ENCODE measurements at places on chromosomes 13 and 19.

DNA sequence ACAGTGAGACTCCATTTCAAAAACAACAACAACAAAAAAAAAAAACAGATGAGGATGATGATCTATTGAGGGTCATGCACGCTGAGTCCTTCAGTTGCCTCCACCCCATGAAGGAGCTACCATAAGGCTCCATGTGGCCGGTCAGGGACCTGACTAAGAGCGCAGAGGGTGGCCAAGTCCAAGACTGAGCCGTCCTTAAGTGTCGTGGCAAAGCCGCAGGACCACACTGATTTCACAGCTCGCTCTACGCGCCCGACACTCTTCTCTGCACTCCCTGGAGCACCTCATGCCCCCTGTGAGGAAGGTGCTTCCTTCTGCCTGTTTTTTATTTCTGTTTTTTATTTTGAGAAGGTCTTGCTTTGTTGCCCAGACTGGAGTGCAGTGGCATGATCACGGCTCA, 12.3 kb downstream of the TTYH1 start:
- no peak for DNase-seq

GRCh38 chr13:51643105-51643881, 59.0 kb downstream of the WDFY2 start:
- DNase-seq = no peak

DNA sequence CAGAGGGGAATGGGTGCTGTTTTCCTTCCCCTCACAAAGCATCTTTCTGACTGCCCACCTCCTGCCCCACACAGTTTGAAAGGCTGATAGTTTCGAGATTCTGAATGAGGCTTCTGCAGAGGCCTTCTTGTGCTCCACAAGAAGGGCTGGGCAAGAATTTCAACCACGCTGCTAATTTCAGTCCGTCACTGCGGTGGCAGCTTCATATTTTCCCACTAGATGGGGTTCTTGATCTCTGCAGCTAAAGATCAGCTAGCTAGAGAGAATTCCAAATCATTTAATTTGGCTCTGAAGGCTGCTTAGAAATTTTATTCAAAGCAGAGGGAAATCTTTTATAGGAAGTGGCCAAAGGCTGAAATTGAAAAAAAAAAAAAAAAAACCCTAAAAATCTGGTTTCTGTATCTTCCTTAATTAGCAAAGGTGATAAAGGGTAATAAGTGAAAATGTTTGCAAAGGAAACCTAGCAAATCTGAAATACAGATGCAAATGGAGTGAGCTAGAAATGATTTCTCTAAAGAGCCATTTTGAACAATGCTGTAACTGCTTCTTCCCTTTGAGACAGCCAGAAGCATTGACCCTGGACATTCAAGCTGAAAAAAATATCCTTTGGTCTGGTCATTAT, 38.0 kb upstream of the C13orf42 start:
- no peak for DNase-seq

DNA sequence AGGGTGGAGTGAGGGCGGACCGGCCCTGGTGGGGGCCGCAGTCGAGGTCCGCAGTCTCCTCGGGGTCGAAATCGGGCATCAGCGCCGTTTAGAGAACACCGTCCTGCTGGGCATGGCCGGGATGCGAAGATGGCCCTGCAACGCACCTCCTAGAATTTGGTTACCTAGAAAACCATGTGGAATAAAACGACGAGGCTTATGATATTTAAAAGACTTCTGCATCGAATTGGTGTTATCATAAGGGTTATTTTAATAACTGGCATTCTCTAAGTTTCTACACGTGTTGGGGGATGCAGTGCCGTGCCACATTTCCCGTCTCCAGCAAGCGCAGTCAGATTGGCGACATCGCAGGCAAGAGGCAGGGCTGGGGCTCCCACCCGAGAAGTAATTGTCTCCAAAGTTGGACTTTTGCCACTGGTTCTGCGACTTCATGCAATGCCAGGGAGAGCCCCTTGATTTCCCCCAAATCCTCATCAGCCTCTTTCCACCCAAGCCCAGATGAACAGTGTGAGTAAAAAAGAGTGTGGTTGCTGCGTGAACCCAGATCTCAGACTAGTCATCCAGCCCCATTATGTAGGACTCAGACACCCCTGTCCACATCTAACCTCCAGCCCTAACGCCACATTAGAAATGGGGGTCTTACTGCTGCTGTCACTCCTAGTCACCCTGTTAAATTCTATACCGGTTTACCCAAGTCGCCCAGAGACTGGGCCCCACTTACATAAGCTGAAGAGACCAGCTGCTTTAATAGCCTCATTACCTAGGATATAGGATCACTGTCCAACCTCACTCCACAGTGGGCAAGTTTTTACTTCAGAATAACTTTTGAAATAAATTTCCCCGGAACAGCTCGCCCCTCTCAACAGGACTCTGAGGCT, 571 bp upstream of the DHRS12 start:
- DNase-seq = no peak

DNA sequence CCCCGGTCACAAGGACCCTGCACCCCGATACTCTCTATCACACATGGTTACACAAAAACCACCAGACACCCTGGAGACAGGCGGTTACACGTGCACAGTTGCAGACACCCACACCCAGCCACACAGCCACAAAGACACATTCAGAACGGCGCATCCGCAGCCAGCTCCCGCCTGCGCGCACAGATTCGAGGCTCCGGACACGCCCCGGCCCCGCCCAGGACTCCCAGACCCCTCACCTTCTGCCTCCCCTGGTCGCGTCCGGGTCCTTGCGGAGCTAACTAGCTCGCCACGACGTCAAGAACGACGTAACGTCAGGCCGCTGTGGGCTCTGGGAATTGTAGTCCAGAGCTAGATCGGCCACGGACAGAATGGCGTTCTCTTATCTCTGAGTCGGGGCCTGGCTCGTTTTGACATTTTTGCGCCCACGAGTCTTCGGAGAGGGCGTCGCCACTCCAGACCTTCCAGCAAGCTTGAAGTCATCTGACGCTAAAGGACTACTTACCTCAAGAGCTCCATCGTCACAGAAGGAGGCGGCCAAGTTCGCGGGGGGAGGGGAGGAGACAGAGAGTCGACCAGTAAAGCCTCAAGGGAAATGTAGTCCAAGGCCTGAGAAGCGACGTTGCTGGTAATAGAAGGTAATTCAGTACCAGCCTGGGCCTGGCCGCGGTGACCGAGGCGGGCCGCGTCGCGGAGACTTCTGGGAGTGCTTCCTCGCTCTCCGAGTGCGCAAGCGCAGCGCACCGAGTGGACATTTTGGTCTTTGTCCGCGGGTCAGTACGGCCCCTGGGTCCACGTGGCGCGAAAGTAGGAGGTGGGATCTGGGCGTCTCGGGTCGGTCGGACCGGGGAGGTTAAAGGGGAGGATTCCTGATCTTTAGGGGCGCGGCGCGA, at the start of the genes ZNF146 and ZNF565:
Gene ZNF146, plus strand, starts transcription at position 721 of the 890 bp plus-strand sequence. CDS start 21,335 bp downstream, outside the sequence.
Gene ZNF565, minus strand, starts transcription at position 280 of the 890 bp plus-strand sequence. CDS start 12,680 bp downstream, outside the sequence.
- DNase-seq = peak; percentile 92

DNA sequence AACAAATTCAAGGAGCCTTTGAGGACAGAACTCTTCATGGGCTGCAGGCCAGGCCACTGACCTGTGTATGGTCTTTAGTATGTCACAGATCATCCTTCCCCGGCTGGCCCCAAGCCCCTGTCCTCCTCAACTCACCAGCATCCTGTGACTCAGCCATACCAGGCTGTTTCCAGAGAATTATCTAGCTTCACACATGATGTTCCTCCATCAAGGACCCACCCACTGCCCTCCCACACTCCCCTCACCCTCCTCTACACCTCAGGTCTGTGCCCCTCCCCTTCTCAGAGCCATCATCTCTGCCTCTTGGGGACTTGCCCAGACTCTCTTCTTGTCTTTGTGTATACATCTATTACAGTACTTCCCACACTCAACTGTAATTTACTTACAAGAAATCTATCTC, 14.7 kb downstream of the DCT start:
- no peak for DNase-seq

GRCh38 chr13:24178847-24179485, 18.4 kb downstream of the SPATA13 start:
- DNase-seq = no peak

DNA sequence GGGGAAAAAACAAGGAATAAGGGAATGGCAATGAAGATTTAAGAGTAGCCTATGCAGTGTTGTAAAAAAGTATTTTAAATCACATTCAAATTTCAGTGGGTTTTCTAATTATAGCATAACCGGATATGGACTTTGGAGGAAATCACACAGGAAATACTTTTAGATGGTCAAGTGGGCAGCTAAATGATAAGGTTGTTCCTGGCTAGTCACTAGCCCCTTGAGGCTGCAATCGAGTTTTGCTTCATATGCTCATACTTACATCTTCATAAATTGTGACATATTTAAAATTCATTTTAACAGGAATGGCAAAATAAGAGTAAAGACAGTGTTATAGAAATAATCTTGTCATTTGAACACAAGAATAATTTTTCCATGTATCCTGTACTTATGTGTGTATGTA, 88.9 kb downstream of the WDFY2 start:
- no peak for DNase-seq

- DNase-seq = no peak
These were observed 39.6 kb downstream of the LTBP4 start for GRCh38 chr19:40640744-40641143.

DNA sequence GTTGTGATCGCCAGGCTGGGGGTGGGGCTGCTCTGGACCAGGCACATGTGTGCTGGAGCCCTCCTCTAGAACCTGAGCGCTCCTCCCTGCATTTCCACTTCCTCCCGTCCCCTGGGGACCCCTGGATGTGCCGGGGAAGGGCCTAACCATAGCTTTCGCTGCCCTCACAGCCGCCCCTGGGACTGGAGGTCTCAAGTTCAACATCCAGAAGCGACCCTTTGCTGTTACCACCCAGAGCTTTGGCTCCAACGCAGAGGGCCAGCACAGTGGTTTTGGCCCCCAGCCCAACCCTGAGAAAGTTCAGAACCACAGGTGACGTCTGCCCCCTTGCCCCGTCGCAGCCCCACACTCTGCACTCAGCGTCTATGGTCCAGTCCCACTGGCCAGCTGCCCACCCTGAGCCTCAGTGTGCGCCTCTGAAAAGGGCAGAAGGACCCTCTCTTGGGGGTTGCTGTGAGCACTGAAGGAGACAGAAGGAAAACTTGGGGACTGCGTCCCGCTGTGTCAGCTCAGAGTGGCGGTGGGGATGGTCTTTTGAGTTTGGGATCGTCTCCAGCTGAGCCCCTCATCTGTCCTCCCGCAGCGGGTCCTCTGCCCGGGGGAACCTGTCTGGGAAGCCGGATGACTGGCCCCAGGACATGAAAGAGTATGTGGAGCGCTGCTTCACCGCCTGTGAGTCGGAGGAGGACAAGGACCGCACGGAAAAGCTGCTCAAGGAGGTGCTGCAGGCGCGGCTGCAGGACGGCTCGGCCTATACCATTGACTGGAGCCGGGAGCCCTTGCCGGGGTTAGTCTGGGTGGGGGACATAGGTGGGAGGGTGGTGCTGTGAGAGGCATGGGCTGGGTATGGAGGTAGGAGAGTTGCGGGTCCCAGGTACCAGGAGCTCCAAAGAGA, 6.0 kb downstream of the LENG8 start:
- DNase-seq = no peak

GRCh38 chr13:66137384-66137783, 1092.8 kb downstream of the PCDH9 start:
- no peak for DNase-seq

- peak; percentile 43 for DNase-seq
These were observed 339.1 kb downstream of the ZNF536 start for GRCh38 chr19:30711296-30711695.

GRCh38 chr13:79794931-79795330, 314.0 kb downstream of the NDFIP2 start:
- no peak for DNase-seq

GRCh38 chr19:9070066-9070465, 16.8 kb upstream of the OR1M1 start:
- DNase-seq = no peak

DNA sequence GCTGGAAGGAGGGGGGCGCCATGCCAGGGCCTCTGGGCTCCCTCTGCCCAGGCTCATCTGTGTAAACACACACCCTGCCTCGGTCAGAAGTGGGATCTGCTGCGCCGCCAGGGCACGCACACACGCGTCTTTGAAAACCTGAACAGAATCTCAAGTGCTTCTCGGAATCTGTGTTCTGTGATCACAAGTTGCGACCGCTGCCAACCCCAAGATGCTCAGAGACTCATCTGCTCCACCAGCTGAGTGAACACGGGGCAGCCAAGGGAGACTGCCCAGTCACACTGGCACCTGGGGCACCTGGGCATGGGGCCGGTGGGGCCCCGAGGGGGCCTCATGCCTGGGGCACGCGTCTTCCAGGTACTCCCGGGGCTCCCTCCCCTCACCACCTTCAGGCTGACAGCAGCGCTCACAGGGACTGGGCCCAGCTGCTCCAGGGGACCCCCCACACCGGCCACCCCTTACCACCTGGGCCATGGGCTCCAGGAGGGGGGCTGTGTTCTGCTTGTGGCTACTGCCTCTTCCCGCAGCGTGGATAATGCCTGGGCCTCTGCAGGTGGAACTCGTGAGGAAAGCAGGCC, 59.0 kb downstream of the KLF2 start:
- DNase-seq = no peak

DNA sequence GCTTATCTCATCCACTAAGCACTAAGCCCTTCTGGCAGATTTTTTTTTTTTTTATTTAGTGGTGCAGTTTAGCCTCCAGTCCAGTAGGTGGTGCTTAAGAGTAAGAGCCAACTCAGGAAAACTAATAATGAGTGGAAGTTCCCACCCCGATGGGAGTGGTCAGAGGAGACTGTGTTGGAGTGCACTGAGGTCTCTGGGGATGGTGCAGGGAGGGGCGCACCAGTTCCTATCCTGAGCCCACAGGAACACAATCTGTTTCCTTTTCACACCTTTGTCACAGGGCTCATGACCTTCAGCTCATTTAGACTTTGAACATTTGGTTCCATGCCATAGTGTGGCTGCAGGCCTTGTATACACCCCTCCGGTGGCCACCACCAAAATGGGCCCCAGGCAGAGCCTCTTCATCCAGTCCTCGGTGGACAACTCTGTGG, 367.4 kb downstream of the SPRY2 start:
- DNase-seq = no peak

- DNase-seq = no peak
These were observed 3.2 kb downstream of the LMNB2 start for GRCh38 chr19:2453431-2454025.

- DNase-seq = no peak
These were observed 152.2 kb downstream of the TBC1D4 start for GRCh38 chr13:75329723-75330122.

DNA sequence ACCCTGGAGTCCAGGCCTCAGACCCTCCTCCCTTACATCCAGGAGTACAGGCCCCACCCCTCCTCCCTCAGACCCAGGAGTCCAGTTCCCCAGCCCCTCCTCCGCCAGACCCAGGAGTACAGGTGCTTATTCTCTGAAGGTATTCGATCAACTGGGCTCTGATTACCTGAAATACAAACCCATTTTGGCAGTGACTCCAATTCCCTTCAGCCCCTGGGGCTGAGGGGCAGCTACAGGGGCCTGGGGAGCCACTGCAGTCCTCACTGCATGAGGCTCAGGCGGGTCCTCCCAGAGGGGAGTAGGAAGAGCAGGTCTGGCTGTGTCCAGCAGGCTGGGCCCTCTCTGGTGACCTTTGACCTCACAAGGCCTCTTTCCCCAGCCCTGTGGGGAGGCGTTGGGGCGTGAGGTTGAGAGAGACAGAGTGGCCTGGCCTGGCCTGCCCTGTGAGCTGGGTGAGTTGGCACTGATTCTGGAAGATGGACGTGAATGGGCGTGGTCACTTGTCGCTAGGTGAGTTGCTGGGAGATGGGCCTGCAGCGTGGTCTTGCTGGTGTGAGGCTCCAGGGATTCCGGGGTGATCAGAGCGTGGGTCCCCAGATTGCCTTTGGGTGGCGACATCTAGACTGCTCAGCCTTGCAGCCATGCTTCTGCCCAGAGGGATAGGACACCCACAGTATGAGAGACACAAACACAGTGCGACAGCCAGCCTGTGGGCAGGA, 3.1 kb downstream of the BCAT2 start:
- DNase-seq = no peak
